ENCODE measurements at places on chromosomes 5 and 9.

GRCh38 chr9:124781967-124782660 is 5.2 kb downstream of the OLFML2A start:
- DNase-seq: no peak

- no peak for DNase-seq
These were observed 198.7 kb upstream of the C9orf72 start for GRCh38 chr9:27771803-27772545.

DNA sequence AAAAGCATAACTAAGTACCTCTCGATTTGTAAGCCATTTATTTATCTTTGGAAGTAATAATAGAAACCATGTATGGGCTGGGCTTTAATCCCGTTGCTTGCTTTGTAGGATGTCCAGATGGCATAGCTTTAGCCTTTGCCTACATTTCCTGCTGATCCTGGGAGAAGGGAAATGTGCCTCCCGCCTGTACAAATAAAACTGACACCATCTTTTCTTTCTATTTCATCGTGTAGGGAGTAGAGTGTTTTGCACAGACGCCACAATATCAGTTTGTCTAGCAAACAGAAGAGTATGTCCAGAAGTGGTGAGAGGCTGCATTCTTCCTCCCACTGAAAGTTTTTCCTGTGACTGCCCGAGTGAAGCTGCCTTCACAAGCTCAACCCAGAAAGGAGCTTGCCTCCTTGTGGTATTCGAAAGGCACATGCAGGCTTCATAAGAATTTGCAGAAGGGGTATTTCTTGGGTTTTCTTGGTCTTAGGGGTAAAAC is 24.7 kb upstream of the TJP2 start:
- DNase-seq: no peak

DNA sequence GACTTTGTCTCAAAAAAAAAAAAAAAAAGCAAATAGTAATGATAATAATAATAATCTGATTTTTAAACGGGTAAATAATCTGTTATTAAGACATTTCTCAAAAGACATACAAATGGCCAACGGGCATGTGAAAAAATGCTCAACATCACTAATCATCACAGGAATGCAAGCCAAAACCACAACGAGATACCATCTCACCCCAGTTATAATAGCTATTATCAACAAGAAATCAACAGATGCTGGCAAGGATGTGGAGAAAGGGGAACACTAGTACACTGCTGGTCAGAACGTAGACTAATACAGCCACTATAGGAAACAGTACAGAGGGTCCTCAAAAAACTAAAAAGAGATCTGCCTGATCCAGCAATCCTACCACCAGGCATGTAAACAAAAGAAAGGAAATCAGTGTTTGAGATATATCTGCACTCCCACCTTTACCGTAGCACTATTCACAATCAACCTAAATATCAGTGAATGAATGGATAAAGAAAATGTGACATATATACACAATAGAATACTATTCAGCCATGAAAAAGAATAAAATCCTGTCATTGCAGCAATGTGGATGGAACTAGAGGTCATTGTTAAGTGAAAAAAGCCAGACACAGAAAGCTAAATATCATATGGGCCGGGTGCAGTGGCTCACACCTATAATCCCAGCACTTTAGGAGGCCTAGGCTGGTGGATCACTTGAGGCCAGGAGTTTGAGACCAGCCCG is 24.9 kb downstream of the VAV2 start:
- no peak for DNase-seq
